ENCODE measurements at places on chromosomes 16 and 17. TPM values are rescaled to one million over a fixed set of nuclear protein-coding genes. Genes with fewer than 3 reads are reported as not detected.

The SLC13A2 gene
- total RNA-seq, result not detected

The KRTAP2-2 gene
- not detected for total RNA-seq

- no peak overlapping the region for H3K4me3 ChIP-seq
- peak; percentile 80 for DNase-seq
- no peaks in the 10 kb centered on the region for H3K27me3 ChIP-seq
- peaks cover 29% of the 10 kb centered on the region for H3K4me1 ChIP-seq
Observed at GRCh38 chr16:66894948-66895688, 14.8 kb downstream of the PDP2 start.

- H3K27me3 ChIP-seq, result no peaks in the 10 kb centered on the region
- H3K36me3 ChIP-seq, result peaks cover 6% of the 10 kb centered on the region
- H3K4me1 ChIP-seq, result peaks cover 11% of the 10 kb centered on the region
- no peak for DNase-seq
- no peak overlapping the region for H3K27ac ChIP-seq
Observed at GRCh38 chr16:22186517-22186916, 19.6 kb upstream of the EEF2K start.

DNA sequence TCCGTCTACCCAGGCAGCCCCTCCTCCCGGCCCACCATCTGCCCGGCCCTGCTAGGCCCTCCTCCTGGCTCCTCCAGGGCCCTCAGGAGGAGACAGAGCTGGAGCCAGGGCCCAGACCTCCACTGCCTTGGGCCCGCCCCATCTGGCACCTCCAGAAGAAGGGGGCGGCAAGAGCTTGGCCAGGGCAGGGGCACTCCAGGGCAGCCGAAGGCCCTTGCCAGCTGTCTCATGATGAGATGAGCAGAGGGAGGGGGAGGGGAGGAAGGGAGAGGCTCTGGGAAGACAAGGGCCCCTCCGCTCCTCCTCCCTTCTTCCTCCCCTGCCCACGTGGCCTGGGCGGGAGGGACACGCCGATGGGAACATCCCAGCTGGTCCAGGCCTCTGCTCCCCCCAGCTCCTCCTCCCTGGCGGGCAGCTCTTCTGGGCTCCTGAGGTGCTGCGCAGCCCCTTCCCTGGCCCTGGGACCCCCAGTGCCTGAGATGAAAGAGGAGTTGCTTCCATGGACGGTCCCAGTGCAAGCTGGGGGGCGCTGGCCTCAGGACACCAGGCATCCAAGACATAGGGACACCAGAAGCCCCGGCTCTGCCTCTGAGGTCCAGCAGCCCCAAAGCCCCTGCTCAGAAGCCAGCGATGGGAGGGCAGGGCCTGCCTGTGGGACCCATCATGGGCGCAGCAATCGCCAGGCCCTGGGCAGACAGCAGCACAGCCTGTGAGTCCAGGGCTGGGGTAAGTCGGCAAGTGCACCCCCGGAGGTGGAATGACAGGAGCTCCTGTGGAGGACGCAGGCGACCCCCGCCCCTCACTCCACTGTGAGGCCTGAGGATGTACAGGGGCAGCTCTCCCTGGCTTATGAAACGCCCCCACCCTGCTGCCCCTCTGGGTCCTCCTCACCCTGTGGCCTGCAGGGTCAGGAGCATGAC lies 23.6 kb upstream of the ENPP7 start:
- H3K4me3 ChIP-seq, result no peak overlapping the region
- H3K27ac ChIP-seq, result no peak overlapping the region
- peaks cover 13% of the 10 kb centered on the region for H3K27me3 ChIP-seq
- peaks cover 9% of the 10 kb centered on the region for H3K4me1 ChIP-seq
- no peak for DNase-seq
- no peaks in the 10 kb centered on the region for H3K36me3 ChIP-seq

GRCh38 chr17:8740486-8740885 lies 4.2 kb downstream of the CCDC42 start:
- peaks cover 40% of the 10 kb centered on the region for H3K27me3 ChIP-seq
- H3K4me1 ChIP-seq, result no peaks in the 10 kb centered on the region
- no peak overlapping the region for H3K27ac ChIP-seq
- no peak overlapping the region for H3K4me3 ChIP-seq
- DNase-seq, result no peak

- H3K27ac ChIP-seq, result peak overlapping the region; percentile 38
- peaks cover 18% of the 10 kb centered on the region for H3K4me1 ChIP-seq
- H3K36me3 ChIP-seq, result no peaks in the 10 kb centered on the region
- H3K4me3 ChIP-seq, result no peak overlapping the region
- no peak for DNase-seq
Observed at GRCh38 chr17:31491376-31492131, 100.1 kb downstream of the RAB11FIP4 start.

Data from MCF 10A (cell line).